ENCODE measurements at places on chromosomes 16 and 17. TPM values are rescaled to one million over a fixed set of nuclear protein-coding genes. Genes with fewer than 3 reads are reported as not detected.

DNA sequence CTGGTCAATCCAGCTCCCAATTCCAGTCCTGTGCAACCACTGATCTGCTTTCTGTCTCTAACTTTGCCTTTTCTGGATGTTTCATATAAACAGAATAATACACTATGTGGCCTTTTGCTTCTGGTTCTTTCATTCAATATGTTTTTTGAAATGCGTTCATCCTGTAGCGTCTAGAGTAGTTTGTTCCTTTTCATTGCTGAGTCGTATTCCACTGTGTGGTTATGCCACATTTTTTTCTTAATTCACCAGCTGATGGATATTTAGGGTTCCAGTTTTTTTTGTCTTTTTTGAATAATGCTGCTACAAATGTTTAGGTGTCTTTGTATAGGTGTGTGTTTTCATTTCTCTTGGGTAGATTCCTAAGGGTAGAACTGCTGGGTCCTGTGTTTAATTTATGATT is 2.3 kb upstream of the MIEN1 start:
- DNase-seq, result no peak
- H3K4me3 ChIP-seq, result no peak overlapping the region
- no peaks in the 10 kb centered on the region for H3K4me1 ChIP-seq
- no peak overlapping the region for H3K27ac ChIP-seq
- no peaks in the 10 kb centered on the region for H3K27me3 ChIP-seq
- no peaks in the 10 kb centered on the region for H3K36me3 ChIP-seq

Gene MT1A
- not detected for total RNA-seq

DNA sequence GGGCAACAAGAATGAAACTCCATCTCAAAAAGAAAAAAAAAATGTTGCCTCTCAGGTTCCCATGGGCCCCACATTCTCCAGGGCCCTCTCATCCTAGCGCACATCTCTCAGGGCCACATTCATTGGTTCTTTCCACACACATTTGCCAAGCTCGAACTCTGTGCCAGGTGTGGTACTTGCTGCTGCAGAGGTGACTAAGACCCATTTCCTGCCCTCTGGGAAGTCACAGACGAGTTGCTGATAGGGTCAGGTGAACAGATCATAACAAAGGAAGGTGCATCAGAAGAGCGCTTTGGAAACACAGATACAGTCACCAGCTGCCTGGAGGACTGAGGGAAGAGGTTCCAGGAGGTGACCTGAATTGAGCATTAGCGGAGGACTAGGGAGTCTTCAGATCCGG is 1.0 kb downstream of the GSDMA start:
- H3K36me3 ChIP-seq, result no peaks in the 10 kb centered on the region
- H3K27ac ChIP-seq, result no peak overlapping the region
- no peaks in the 10 kb centered on the region for H3K27me3 ChIP-seq
- no peak for DNase-seq
- H3K4me1 ChIP-seq, result peaks cover 4% of the 10 kb centered on the region

DNA sequence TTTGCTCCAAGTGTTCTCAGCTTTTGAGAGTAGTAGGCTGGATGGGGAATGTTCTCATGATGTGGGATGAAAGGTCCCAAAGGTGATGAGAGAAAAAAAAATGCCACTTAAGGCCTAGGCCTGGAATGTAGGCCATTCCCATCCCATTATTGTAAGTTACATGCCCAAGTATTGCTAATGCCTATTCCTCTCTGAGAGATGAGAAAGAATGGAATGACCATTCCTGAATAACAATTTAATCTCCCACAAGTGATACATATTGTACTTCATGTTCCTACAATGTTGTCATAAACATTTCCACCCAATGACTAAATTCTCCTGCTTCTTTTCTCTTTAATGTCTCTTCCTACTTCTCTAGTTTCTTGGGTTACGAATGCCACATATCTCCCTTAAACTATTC is 102.8 kb upstream of the KCNJ16 start:
- no peak overlapping the region for H3K4me3 ChIP-seq
- peaks cover 13% of the 10 kb centered on the region for H3K4me1 ChIP-seq
- H3K27me3 ChIP-seq, result no peaks in the 10 kb centered on the region
- H3K27ac ChIP-seq, result no peak overlapping the region

Gene LUC7L3
- 59.1 TPM for total RNA-seq

Gene EIF3C
- total RNA-seq, result 105 TPM

GRCh38 chr16:11700264-11701029 is 32.2 kb downstream of the SNN start:
- H3K27ac ChIP-seq, result no peak overlapping the region
- DNase-seq, result no peak
- no peaks in the 10 kb centered on the region for H3K4me1 ChIP-seq
- H3K4me3 ChIP-seq, result no peak overlapping the region

GRCh38 chr16:9567666-9568065 is 476.2 kb downstream of the HAPSTR1 start:
- no peaks in the 10 kb centered on the region for H3K36me3 ChIP-seq
- no peak overlapping the region for H3K27ac ChIP-seq
- H3K4me1 ChIP-seq, result no peaks in the 10 kb centered on the region

DNA sequence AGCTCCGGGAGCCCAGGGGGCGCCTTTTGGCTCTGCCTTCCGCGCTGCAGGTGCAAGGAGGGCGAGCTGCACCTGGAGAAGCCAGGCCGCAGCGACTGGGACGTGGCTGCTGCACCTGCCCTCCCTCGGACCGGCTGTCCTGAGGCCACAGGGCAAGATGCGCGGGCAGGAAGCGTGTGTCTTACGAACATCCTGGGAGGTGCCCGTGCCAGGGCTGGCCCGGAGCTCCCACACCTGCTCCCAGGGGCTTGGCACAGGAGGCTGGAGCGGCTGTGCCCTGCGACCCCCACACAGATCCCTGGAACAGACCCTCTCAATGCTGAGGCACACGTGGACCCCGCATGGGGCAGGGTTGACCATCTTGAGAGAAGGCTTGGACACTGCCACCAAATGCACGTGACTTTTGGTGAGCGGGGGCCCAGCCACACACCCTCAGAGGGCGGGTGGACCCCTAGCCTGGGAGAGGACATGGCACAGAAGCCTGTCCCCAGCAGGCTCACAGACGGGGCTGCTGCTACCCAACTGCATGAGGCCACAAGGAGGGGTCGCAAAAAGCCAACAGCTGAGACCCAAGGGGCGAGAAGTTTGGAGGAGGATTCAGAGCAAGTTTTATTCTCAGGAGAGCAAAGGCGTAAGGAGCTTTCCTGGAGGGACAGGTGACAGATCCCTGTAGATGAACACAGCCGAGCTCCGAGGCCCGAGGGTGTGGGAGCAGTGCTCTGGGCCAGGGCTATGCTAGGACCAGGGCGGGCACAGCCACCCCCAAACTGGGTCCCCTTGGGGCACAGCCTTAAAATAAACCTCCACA is 11.4 kb downstream of the NDUFAF8 start:
- H3K27ac ChIP-seq, result no peak overlapping the region
- H3K27me3 ChIP-seq, result no peaks in the 10 kb centered on the region
- H3K4me1 ChIP-seq, result no peaks in the 10 kb centered on the region

DNA sequence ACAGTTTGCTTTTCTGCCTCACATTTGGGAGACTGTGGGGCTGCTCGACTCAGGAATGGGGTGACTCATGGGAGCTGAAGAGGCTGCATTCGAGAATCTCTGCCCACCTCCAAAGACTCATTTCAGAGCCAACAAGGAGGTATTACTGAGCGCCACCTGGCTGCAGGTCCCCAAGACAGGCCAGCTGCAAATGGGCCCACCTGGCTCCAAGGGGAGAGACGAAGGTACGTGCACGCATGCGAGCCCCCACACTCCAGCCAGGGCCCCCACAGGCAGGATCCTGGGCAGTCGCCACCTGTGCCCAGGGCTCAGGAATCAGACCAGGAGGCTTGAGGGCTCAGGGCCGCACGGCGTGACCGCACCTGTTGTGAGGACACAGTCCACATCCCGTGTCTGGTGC is 6.0 kb downstream of the HAGHL start:
- no peaks in the 10 kb centered on the region for H3K36me3 ChIP-seq
- H3K4me1 ChIP-seq, result no peaks in the 10 kb centered on the region
- peak; percentile 49 for DNase-seq
- H3K27me3 ChIP-seq, result no peaks in the 10 kb centered on the region
- no peak overlapping the region for H3K4me3 ChIP-seq

Gene FMNL1
- total RNA-seq, result 4.2 TPM

GRCh38 chr16:31734265-31734664 is 139.3 kb upstream of the ZNF267 start:
- H3K36me3 ChIP-seq, result peaks cover 72% of the 10 kb centered on the region
- H3K27me3 ChIP-seq, result no peaks in the 10 kb centered on the region
- no peak for DNase-seq
- H3K4me3 ChIP-seq, result no peak overlapping the region
- H3K4me1 ChIP-seq, result no peaks in the 10 kb centered on the region

Gene SLC22A31
- total RNA-seq, result not detected

Measured in GM23248 (cell line).